OCI-M1 (cell line): ENCODE measurements at places on chromosomes 1 and 21.

DNA sequence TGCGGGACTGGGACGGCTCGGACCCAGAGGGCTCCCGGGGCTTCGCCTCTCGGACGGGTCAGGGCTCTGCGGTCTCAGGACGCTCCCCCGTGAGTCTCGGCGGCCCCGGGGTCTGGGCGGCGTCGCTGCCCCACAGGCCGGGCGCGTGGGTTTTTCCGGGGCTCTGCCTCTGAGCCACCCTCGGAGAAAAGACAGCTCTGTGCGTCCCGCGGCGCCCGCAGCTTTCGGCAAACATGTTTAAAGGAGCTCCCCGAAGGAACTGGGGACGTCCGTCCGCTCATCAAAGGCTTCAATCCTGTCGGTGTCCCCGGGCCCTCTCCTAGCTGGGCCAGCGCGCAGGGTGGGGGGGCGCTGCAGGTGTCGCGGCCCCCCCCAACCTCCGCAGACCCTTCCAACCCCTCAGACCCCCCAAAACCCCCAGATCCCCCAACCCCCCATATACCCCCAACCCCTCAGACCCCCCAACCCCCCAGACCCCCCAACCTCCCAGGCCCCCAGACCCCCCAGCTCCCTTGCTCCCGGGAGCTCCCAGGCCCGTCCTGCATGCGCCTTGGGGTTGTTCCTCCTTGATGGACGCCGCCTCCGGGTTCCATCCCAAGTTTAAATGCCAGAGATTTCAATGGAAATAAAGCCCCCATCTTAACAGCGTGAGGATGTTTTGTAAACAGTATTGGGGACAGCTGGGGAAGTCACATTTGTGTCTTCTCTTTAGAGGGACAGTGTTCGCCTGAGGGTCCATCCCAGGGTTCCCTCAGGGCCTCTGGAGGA is 996 bp upstream of the C1orf159 start:
- DNase-seq: no peak

DNA sequence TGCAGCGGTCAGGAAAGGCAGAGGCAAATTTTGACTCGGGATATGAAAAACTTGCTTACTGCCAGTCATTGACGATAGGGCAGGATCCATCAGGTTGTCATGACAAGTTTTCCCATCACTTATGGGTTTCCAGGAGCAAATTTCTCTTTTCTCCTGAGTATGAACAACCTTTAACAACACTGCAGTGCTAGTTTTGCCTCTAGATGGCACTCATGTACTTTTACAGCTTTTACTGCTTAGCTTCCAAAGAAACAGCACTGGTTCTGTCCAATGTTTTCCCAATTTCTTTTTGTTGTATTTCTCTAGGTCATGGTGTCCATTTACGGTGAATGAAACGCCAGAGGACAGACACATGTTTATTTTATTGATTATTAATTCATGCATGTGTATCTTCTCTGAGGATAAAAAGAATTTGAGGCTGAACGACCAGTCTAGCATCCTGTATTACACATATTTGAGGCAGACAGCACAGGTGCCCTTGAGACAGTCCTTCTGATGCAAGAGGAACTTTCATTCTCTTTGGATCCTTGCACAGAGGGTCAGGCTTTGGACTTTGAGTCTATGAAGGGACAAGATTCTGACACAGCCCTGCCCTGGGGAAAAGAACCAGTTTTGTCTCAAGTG is 112.3 kb upstream of the TRABD2B start:
- DNase-seq: peak; percentile 66

- DNase-seq: no peak
These were observed 77.7 kb downstream of the MAP3K7CL start for GRCh38 chr21:29208044-29208681.

GRCh38 chr1:184752656-184753055 is 2.0 kb downstream of the EDEM3 start:
- peak; percentile 87 for DNase-seq

DNA sequence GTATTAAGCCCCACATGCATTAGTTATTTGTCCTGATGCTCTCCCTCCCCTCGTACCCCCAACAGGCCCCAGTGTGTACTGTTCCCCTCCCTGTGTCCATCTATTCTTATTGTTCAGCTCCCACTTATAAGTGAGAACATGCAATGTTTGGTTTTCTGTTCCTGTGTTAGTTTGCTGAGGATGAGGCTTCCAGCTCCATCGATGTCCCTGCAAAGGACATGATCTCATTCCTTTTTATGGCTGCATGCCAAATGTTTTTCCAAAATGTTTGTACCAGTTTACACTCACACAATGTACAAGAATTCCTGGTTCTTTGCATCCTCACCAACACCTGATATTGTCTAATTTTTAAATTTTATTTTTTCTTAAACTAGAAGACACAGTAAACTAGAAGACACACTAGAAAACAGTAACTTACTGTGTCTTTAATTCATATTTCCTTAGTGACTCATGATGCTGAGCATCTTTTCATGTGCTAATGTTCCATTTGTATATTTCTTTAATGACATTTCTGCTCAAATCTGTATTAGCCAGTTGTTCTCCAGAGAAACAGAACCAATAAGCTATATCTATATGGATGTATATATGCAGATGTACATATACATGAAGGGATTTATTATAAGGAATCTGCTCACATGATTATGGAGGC is 19.4 kb upstream of the USP1 start:
- DNase-seq: no peak

DNA sequence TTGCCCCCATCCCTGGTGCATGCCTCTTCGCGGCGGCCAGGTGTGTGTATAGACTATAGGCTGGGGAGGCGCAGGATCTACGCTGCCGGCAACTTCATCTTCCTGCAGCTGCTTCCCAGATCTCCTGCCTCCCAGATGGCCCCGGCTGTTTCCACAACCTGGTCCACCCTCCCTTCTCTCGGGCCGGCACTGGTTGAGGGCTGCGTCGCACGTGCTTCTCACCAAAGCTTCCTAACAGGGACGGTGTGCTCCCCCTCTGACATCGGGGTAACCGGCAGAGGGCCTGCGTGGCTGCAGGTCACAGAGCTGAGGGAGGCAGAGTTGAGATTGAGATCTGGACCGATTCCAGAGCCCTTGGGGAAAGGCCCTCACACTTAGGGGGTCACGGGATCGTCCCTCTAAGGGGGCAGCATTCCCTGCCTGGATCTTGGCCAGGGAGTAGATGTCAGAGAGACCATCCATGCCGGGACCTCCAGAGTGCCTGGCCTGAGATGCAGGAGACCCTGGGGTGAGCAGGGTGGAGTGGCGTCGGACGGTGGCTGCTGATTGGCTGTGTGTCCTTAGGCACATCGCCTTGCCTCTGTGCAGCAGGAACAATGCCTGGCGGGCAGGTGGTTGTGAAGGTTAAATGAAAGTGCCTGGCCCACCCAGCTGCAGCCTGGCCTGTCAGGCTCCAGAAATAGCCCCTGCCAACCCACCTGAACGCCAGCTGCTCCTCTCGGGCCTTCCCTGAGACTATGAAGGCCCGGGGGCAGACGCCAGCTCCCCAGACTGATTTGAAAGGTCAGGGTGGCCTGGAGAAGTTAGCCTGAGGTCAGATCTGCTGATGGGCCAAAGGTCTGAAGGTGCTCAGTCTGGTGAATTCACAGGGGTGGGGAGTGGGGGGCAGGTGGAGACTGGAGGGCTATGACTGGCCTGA is 6.1 kb upstream of the MASP2 start:
- no peak for DNase-seq

DNA sequence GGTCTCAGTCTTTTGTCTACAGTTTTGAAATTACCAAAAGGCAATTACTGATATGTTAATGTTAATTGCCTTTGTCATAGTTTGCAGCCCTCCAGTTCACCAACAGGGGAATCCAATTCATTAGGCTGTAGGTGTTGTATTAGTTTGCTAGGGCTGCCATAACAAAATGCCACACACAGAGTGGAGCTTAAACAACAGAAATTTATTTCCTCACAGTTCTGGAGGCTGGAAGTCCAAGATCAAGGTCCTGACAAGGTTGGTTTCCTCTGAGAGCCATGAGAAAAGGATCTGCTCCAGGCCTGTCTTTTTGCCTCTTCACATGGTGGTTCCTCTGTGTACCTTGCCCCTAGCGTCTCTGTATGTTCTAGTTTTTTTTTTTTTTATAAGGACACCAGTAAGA is 1.3 kb downstream of the RTCA start:
- DNase-seq: no peak

GRCh38 chr1:169959686-169960085 is 66.0 kb upstream of the SCYL3 start:
- no peak for DNase-seq

DNA sequence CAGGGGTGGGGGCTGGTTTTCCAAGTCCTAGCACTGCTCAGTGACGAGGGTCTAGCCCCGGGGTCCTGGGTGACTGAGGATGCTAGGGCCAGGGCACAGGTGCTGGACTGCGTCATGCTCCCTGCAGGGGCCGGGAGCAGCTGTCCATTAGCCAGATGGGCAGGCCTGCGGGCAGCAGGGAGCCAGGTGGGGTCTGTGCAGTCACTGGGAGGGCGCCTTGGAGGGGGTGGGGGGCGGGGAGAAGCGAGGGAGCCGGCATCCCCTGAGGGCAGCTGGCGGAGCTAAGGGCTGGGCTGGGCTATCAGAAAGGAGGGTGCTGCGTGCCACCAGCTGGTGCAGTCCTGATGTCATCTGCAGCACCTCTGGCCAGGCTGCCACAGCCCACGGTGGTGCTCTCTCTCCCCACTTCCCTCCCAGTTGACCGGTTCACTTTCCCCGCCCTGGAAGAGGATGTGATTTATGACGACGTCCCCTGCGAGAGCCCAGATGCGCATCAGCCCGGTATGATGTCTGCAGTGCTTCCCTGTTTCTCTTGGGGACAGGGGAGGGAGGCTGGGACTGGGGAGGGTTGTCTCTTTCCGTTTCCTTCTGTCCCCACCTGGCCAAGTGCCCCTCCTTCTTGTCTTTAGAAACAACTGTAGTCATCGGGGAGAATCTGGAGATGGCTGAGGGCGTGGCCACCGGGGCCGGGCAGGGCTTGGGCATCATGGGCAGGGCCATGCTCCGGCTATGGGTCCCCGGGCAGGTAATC is 63.8 kb downstream of the ARHGEF10L start:
- no peak for DNase-seq

DNA sequence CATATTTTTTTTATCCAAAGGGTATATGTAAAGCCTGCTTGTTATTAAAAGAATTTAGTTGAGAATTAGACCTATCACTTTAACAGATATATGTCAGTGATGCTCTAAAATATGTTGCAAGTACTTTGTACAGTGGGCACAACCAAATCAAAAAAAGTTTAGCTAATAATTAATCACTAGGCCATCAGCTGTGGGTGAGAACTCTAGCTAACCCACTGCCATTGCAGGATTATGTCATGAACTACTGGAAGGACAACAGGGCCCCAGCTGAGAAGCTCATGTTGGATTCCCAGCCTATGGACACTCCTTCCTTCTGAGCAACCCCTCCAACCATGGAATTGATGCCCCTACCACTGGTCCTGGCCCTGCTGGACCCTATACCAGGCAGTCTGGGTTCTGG is 6.8 kb upstream of the CHIA start:
- DNase-seq: no peak

DNA sequence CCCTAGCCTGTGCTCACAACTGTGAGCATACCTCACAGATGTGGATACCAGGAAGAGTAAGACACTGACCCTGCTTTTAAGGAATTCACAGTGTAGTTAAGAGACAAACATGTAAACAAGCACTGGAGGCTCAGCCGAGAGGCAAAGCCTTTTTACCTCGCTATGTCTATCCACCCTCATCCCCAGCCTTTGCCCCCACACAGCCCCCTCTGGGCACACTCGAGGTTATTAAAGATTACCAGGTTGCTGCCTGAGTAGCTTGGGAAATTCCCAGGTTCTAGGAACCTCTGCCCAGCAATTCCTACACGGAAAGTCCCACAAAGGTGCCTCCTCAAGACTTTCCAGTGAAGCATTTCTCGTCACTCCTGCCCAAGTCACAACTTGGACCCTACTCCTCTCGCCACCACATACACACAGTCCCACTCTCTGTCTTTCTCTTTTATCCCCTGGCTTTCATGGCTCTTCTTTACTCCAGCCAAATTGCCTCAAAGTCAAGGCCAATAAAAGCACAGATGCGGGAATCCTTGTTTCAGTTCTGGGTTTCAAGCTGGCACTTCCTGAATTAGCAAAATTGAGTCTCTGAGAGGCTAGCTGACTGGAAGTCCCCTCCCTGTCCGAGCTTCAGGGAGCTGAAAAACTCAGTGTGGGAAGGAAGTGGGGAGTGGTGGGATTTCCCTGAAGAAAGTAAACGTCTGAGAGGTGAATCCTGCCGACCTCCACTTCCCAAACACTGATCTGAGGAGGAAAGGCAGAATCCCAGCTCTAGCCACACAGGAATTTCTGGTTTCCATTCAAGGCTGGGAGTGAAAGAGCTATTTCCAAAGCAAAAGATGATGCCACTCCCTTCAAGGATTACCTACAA is 7.6 kb downstream of the DENND2D start:
- DNase-seq: no peak

GRCh38 chr1:92759361-92759760 is 25.5 kb downstream of the EVI5 start:
- no peak for DNase-seq

GRCh38 chr1:9197186-9198099 is 37.1 kb upstream of the H6PD start:
- DNase-seq: no peak

DNA sequence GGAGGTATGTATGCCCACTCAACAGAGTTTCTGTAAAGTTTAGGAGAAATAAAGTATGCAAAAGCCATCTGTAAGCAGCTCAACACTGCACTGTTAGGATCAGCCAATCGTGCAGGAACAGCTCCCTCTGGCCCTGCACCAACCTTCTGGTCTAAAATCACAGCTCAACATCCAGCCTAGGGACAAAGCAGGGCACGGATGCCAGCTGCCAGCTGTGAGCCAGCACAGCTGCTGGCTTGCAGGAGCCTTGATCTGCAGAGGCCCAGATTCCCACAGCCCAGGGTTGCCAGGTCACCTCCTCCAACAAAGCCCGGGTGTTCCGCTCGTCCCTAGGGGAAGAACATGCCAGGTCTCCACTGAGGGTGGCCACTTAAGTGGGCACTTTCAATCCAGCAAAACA is 8.6 kb downstream of the ACOT7 start:
- no peak for DNase-seq
